Epithelial cell of esophagus (primary cell): ENCODE measurements at places on chromosomes 3 and 15.

GRCh38 chr15:74867466-74868038 is 5.6 kb downstream of the SCAMP2 start:
- no peak for DNase-seq

DNA sequence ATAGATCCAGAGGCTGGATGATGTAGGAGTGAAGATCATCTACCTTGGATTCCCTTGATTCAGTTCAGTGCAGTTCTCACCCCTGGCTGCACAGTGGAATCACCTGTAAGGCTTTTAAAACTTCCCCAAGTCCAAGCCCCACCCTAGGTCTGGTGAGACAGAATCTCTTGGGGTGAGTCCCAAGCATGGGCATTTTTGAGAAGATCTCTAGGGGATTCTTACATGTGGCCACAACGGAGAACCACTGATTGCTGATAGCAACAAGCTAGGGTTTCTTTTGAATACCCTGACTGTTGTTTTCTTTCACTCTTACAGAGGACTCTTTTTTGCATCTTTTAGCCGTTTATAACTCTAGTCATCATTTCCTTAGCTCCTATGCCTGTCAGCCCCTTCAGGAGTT is 204.9 kb upstream of the RASGRP1 start:
- DNase-seq = no peak

- no peak for DNase-seq
Observed at GRCh38 chr3:27500035-27500434, 15.9 kb upstream of the SLC4A7 start.

- no peak for DNase-seq
Observed at GRCh38 chr3:72655131-72655551, 193.1 kb downstream of the SHQ1 start.

DNA sequence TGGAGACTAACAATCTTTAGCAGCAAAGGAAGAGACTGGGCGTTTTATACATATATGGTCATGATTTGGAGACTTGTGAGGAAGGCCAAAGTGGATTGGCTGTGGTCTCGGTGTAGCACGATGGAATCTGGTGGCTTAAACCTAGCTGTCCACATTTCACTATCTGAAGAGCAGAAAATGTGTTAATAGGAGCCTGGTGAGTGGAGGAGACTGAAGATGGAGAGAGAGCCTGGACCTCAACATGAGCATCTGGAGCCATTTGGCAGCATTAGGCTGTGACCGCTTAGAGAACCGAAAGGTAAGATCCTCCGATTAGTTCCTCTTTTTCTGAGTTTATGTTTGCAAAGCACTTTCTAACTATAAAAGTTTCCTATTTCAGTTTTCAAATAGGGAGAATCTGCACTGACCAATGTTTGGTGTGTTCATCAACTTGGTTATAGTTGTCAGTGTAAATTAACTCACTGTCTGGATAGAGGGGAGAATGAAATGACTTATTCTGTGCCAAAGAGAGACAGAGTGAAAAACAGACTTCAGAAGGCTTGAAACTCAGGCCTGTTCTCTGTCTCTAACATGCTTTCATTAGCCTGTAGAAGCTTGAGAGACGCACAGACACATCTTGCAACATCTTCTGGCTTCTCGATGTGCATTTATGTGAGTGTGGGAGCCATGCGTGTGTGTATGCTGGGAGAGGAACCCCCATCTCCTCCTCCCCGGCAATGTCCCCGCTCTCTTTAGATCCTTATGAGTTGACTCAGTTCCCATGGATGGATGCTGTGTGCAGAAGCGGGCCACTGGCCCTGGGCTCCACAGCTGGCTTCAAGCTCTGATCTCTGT is 244.7 kb upstream of the TBL1XR1 start:
- no peak for DNase-seq

DNA sequence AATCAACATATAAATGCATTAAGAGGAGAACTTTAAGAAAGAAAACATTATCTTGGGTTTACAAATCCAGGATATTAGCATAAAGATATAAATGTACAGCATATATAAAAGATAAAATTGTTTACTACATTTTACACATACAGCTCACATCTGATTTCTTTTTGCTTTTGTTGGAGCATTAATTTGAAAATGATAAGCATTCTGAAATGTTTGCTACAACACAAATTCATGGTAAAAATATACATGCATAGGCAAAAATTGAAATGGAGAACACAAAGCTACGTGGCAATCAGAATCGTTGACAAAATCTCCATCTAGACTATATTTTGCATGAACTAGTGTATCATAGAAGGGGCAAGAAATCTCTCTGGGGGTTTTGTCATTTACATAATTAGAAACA is 159.1 kb downstream of the TIGIT start:
- no peak for DNase-seq

DNA sequence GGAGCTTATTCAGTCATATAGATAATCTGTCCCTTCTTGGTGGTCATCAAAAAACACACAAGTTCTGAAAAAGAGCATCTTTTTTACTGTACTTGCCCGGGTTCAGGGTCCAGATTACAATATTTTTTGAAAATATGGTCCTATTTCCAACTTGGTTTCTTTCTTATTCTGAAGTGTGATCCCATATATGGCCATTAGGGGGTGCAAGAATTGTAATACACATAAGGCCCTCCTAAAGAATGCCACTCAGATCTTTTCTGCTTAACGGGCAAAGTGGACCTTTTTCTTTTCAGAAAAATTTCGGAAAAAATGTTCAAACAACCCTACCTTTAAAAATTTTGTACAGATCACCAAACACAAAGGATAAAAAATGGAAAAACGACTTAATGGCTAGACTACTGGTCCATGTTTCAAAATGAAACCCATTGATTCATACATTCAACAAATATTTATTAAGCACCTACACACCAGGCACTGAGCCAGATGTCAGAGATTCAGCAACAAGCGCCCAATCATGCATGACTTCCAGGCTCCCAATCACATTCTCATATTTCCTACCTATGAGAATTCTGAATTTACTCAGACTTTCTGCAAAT is 102.0 kb upstream of the MYRIP start:
- DNase-seq = peak; percentile 42

- DNase-seq = peak; percentile 29
Observed at GRCh38 chr3:77296527-77296926, 256.6 kb downstream of the ROBO2 start.

DNA sequence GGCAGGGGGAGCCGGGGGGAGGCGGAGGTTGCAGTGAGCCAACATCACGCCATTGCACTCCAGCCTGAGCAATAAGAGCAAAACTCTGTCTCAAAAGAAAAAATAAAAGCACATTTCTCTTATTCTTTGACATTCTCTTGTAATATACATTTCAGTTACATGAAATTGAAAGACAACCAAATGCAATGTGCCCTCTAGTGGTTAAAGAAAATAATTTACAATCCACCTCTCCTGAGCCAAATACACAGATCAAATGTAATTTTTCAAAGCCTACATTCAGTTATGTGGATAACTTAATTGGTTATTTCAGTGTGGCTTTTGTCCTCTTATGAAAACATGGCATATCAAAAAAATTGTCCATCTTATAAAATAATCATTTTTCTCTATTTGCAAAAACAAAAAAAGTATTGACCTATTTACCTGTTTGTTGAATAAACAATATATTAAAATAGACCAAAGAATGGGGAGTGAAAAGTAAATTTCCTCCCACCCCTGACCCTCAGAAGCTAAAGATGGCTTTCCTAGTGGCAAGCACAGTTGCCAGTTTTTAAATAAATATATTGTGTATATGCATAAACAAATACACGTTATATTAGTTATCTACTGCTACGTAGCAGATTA is 14.2 kb upstream of the U2SURP start:
- peak; percentile 53 for DNase-seq

- no peak for DNase-seq
Observed at GRCh38 chr15:35603856-35604255, 57.9 kb upstream of the DPH6 start.

DNA sequence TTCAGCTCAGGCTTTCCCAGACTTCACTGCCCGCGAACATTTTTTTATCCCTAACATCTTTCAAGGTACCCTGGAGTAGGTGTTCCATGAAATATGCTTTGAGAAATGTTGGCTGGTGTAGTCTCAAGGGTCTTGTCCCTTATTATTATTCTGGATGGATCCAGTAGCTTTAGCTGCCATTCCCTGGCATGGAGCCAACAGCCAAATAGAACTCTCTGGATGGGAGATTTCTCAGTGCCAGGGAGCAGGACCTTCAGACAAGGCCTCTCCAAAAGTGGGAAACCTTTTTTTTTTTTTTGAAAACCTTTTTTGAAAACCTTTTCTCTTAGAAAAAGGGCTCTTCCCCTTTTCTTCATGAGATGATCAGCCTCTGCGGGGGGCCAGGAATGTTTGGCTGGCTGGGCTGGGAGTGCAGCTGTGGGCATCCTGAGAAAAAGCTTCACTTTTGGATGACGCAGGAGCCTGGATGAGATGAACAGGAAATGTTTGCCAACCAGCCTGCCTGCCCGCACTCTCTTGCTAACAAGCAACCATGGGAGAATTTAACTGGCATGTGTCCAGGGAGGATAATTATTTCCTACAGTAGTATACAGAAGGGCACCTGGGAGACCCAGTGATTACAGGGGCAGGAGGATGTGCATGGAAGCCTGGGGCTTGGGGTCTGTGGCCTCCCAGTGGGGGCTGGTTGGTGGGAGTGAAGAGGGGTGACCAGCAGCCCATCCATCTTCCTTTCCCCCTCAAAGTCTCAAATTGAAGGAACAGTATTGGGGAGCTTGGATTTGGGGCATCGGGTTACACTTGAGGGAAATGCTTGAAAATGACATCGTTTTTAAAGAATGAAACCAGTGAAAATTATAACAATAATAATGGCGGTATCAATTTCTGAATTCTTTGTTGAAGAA is 109.1 kb upstream of the LRIG1 start:
- peak; percentile 82 for DNase-seq

GRCh38 chr3:107013641-107014040 is 363.6 kb upstream of the CCDC54 start:
- DNase-seq = no peak

DNA sequence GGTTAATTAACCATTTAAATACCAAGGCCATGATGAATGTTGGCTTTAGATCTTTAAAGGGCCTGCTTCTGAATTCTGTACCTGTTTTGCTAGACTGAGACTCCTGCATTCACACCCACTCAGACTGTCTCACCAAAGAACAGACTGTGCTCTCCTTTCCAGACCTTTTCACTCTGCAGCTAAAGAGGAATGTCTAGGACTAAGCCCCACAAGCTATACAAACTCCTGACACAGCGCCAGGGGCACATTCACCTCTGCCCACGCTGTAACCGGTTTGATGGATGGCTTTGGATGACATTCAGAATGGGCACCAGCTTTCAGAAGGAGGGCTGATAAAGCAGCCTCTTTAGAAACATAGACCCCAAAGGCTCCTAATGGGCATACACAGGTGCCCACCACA is 200.1 kb downstream of the KCNMB2 start:
- no peak for DNase-seq

DNA sequence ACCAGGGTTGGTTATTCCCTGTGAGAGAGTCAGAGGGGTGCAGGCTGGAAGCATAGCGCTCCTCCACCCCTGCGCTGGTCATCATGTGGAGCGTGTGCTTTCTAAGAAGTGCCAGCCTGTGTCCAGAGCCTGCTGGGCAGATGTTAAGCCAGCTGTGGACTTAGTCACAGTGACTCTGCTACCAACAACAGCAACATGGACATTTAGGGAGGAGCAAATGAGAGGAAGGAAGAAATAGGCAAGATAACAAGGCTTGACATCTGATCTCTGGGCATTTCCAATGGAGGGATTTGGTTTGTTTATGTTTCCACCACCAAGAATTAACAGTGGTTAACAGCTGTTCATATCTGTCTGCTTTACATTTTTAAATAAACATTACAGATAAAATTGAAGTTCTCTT is 36.4 kb upstream of the MYZAP start:
- no peak for DNase-seq

GRCh38 chr3:56885879-56886278 is 84.1 kb upstream of the ARHGEF3 start:
- no peak for DNase-seq

DNA sequence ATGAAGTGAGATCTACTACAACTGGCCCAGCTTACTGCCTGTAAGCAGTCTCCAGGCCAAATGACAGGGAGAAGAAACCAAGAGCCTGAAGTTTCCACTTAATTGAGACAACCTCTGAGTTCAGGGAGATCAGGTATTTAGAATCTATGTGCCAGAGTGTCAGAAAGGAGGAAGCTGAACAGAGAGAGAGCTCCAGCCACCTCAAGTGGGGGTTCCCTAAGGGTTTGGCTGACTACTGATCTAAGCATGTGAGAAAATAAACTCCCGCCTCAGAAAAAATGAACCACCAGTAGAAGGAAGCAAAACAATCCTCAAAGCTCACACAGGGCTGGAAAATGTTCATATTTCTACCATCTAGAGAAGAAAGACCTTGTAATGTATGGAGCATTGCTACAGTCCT is 25.0 kb downstream of the ADAM10 start:
- no peak for DNase-seq

GRCh38 chr3:172222478-172223071 is 183.2 kb downstream of the FNDC3B start:
- DNase-seq = no peak

- DNase-seq = peak; percentile 89
Observed at GRCh38 chr3:39107388-39108199, at the start of the genes GORASP1 and TTC21A. TSS of gene GORASP1 (minus strand) at chr3:39107627. CDS start at chr3:39107541, 86 bp downstream. TSS of gene TTC21A (plus strand) at chr3:39107680. CDS start at chr3:39107838, 158 bp downstream.

GRCh38 chr3:44477312-44478030 is at the start of gene ZNF445:
TSS of gene ZNF445 (minus strand) at chr3:44477670. CDS start at chr3:44455549, 22,121 bp downstream.
- DNase-seq = peak; percentile 81

DNA sequence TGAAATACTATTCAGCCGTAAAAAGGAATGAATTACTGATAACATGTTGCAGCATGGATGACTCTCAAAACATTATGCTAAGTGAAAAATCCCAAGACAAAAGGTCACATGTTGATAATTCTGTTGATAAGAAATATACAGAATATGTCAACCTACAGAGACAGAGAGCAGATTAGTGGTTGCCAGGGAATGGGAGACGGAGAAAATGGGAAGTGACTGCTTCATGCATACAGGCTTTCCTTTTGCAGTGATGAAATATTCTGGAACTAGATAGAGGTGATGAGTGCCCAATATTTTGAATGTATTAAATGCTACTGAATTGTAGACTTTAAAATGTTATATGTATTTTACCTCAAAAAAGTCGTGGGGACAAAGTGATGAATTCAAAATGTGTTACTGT is 56.2 kb downstream of the ABHD2 start:
- DNase-seq = no peak

GRCh38 chr15:68208136-68208535 is 3.0 kb upstream of the CALML4 start:
- no peak for DNase-seq

GRCh38 chr15:87343966-87344365 is 912.6 kb downstream of the NTRK3 start:
- no peak for DNase-seq

DNA sequence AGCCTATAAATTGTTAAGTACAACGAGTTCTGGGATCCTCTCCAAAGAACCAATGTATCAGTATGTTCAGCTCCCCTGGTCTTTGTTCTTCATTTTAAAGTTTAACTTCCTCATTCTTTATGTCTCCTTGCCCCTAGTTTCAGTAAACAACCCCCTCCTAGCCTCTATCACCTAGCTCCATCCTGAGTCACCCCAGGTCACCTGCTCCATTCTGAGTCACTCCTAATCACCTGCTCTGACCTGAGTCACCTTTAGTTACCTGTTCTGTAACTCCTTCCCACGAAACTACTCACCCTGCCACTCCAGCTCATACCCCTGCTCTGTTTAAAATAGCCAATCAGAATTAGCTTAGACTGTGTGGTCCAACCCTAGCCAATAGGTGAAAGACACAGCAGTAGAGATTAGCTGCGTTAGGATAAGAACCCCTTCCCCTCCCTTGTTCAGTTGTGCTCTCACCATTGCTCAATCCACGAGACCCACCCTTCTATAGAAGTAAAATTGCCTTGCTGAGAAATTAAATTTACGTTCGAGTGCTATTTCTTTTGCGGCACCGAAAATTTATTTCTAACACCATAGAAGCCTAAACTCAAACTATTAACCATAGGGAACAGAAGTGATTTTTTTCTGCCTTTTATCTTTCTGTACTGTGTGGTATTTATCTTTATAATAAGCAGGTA is 245.0 kb upstream of the ADAMTS9 start:
- DNase-seq = peak; percentile 53
